Stimulated activated CD4-positive, alpha-beta T cell treated with anti-CD3 and anti-CD28 coated beads, Interleukin-1b, Interleukin-23, amount 100 ng/mL, for 1 hour (primary cell): ENCODE measurements at places on chromosomes 3 and 15.

DNA sequence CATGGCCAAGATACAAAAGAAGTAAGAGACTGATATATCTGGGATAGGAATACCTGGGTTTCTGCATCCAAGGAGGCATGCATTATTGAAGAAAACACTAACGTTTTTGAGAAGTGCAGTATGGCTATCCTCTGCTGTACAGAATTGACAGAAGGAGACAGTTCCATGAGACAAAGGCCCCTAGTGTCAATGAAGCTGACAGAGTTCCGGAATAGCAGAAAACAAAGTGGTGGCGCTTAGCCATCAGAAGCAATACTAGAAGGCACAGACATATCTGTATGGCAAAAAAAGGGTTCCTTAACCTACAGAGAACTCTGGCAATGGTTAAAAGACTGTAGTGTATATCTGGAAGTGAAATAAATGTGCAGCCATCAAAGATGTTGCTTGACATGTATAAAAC is 77.8 kb downstream of the VGLL3 start:
- DNase-seq: no peak

- no peak for DNase-seq
These were observed 42.0 kb downstream of the PML start for GRCh38 chr15:74036271-74037170.

DNA sequence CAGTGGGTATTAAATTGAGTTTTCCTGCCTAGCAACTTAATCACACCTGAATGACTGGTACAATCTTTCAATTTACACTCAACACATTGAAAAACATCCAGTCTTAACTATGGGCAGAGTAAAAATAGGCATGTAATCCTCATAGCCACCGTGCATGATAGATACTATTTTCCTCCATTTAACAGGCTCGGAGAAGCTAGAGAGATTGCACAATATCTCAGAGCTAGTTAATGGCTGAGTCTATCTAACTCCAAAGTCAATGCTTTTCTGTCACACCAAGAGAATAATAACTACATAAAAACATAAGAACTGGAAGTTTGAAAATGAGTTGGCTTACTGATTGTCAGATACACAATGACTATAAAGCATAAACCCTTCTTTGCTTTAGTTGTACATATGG is 36.8 kb downstream of the LSAMP start:
- no peak for DNase-seq

DNA sequence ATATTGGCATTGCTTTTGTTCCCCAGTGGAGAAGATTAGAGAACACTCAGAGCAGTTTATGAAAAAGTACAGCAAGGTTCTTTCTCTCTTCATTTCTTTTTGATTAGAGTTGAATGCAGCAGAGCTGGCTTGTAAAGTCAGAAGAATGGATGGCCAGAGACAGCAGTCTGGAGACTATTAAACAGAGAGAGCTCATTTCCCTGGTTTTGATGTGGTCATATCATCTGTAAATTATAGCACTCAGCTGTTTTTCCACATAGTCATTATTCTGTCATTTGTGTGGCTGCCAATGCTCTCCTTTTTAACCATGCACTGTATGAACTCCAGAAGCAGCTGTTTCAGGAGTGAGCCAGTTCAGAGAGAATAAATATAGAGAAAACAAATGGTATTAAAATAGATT is 177.4 kb upstream of the CRBN start:
- no peak for DNase-seq

- no peak for DNase-seq
These were observed 75.7 kb downstream of the ITGB5 start for GRCh38 chr3:124811436-124811835.

DNA sequence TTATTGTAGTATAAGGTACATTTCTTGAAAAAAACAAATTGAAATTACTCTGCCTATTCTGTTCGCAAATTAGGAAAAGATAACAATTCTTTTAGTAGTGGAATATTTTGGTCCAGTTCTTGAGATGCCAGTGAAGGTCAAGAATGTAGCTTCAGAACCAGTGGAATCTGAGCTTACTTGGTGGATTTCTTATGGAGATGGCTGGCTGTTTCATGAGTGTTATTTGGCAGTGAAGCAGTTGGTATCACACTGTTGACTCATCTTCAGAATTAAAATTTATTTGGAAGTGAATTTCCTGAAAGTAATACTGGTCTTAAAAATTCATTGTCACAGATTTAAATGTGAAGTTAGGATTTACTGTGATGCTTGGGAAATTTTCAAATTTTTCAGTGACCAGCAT is 19.1 kb downstream of the RNF13 start:
- DNase-seq: no peak

DNA sequence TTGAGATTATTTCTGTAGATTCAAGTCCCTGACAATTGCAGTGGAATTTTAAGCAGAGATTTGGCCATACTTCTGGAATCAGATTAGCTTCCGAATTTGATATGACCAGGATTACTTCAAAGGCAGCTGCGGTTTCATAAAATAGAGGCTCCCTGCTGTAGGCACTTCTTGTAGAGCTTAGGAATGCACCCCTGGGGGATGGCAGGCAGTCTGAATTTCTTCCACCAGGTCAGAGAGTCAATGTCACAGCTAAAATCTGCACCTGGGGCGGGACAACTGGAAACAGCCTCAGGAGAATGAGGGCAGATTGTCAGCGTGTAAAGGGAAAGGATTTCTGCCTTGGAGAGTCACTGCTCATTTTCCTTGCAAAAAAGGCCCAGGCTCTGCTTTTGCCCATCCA is 182.6 kb downstream of the ARRDC4 start:
- DNase-seq: no peak

DNA sequence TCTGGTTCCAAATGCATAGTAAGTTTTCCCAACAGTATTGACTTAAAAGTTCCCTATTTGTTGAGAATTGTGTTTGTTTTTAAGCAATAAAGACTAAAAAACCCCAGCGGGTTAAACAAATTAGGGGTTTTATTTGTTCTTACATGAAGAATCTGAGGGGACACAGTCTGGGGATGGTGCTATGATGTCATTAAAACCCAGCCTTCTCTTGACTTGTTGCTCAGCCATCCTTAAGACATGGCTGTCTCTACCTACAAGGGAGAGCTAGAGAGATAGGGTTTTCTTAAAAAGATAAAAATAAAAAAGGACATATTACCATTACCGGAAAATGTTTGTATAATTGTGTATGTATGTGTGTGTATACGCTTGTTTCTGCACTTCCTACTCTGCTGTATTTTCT is 11.7 kb upstream of the ARL14 start:
- DNase-seq: no peak

GRCh38 chr15:27855137-27855536 is 244.0 kb downstream of the OCA2 start:
- no peak for DNase-seq

DNA sequence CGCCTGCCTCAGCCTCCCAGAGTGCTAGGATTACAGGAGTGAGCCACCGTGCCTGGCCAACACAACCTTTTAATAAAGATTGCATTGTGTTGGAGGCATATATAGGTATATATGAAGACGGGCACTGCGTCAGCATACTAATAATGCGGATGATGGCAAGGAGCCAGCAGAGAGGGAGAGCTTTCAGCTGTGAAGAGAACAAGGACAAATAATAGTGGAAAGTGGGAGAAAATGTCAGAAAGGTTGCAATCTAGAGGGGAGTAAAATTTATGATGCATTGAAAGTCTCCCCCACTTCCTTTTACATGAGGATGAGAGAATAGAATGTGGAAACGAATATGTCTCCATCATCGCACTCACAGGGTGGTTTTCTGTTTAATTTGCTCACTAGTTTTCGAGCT is 170.5 kb upstream of the TBL1XR1 start:
- no peak for DNase-seq

- DNase-seq: no peak
These were observed 4.0 kb downstream of the EPHB3 start for GRCh38 chr3:184565421-184566211.

- DNase-seq: no peak
These were observed 162.3 kb upstream of the ARHGEF26 start for GRCh38 chr3:153958635-153959595.
